ENCODE measurements at places on chromosomes 11 and 22.

GRCh38 chr22:40635940-40636379 is 559 bp downstream of the MRTFA start:
- DNase-seq, result peak; percentile 24

DNA sequence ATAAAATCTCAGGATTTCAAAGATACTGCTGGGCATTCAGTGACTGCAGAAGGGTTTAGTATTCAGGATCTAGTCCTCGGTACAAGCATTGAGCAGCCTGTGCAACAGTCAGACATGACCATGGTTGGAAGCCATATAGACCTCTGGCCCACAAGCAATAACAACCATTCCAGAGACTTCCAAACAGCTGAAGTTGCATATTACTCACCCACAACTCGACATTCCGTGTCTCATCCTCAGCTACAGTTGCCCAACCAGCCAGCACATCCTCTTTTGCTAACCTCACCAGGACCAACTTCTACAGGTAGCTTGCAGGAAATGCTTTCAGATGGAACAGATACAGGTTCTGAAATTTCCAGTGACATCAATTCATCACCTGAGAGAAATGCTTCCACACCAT is 156.8 kb downstream of the C11orf91 start:
- DNase-seq, result no peak

DNA sequence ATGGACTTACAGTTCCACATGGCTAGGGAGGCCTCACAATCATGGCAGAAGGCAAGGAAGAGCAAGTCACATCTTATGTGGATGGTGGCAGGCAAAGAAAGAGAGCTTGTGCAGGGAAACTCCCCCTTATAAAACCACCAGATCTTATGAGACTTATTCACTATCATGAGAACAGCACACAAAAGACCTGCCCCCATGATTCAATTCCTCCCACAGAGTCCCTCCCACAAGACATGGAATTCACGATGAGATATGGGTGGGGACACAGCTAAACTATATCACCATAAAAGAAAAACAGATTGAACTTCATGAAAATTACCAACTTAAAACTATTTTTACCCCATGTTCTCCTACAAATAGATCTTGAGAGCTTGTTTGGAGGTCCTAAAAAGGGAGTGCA is 19.6 kb downstream of the ENTHD1 start:
- no peak for DNase-seq

- no peak for DNase-seq
Measured at GRCh38 chr22:28123989-28124766, 205.1 kb upstream of the PITPNB start.
